ENCODE measurements at places on chromosomes 7 and 10.

DNA sequence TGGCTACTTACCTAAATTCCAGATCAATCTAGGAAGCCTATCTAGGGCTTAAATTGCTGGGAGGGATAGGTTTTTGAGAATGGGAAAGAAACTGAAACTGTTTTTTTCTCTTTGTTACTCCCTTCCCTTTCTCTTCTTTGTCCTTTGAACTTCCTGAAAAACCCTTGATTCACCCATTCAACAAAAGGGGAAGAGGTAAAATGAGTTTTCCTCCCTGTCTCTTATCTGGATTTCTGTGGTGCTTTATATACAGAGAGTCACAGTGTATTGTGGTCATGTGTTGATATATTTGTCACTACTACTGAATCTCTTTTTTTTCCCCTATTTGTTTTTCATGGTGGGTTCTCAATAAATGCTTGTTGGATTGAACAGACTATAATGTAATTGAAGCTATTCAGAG is 19.8 kb upstream of the NUP205 start:
- DNase-seq: no peak

DNA sequence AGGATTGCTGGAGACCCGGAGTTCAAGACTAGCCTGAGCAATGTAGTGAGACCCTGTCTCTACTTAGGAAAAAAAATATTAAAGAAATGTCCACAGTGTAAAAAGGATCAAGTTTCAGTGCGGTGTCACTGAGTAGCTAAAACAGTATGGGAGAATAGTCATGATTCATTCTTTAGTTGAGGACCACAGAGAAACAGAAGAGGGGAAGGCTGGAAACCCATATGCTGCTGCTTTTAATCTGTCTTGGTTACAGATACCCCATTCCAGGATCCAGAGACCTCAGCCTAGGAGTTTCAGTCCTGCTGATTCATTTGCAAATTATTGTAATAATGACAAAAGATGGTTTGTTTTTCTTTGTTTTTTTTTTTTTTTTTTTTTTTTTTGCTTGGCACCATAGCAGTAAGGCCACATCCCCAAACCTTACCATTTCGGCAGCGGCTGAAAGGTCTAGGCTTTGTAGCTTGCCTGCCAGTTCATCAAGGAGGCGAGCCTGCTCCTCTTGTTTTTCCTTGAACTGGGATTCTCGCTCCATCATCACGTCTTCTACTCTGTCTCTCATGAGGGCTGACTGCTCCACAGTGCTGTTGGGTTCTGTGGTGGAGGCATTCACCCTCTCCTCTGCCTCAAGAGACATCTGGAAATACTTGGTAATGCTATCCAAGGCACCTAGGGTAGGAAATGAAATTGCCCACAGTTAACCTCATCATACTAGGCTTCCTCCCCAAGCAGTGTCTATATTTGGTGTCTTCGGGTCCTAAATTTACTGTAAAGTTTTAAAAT is 44.2 kb downstream of the DLD start:
- no peak for DNase-seq

GRCh38 chr7:137360087-137360679 is 16.6 kb upstream of the PTN start:
- DNase-seq: no peak

DNA sequence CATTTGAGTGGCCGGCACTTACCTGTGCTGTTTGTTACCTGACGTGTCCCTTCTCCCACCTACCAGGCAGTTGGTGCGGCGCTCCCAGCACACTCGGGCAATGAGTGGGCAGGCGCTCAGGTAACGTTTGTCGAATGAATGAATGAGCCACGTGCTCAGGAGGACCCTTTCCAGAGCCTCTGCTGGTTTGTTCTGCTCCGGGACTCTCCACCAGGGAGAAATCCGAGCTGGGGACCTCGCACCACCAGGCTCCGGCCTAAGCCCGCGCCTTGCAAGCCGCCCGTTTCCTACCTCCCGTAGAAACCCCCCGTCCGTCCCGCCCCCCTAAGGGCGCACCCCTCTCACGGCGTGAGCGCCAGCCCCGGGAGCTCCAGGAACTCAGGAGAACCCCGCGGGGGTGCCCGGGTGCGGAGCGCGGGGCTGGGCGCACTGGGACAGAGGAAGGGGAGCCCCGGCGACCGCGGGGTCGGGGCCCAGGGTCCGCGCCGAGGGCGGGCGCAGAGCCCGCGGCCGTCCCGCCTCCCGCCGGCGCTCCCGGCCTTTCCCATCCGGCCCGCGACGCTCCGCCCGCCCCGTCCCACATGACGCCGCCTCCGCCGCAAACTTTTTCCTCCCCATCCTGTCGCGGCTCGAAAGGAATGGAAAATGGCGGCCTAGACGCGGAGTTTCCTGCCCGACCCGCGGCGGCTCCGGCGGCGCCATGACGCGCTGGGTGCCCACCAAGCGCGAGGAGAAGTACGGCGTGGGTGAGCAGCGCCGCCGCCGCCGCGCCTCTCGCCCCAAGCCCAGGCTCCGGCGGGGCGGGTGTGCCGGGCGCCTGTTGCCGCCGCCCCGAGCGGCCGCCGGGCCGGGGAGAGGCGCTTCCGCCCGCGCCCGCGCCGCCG is at the start of gene DOCK1:
Gene DOCK1, plus strand, starts transcription at position 611 of the 884 bp plus-strand sequence. Its CDS starts 90 bp downstream, at position 701.
- peak; percentile 60 for DNase-seq

DNA sequence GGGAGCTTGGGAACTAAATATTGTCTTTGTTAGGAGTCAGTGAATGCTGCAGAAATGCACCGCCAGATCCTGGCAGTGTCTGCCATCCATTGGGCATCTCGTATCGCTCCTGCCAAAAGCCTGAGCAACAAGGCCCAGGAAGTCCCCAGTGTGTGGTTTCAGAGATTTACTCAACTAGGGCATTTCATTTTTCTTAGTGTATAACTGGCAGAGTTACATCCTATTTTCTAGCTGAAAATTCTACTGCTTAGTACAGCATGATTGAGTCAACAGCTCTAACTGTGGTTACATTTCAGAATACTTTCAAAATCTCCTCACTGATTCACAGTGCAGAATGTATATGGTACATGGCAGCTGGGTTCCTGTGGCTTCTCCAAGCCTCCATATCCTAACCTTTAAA is 95.8 kb upstream of the CREB5 start:
- DNase-seq: no peak

- no peak for DNase-seq
These were observed 40.8 kb upstream of the SLC35B4 start for GRCh38 chr7:134357486-134357885.

GRCh38 chr7:132488634-132489302 is 87.5 kb downstream of the PLXNA4 start:
- no peak for DNase-seq

DNA sequence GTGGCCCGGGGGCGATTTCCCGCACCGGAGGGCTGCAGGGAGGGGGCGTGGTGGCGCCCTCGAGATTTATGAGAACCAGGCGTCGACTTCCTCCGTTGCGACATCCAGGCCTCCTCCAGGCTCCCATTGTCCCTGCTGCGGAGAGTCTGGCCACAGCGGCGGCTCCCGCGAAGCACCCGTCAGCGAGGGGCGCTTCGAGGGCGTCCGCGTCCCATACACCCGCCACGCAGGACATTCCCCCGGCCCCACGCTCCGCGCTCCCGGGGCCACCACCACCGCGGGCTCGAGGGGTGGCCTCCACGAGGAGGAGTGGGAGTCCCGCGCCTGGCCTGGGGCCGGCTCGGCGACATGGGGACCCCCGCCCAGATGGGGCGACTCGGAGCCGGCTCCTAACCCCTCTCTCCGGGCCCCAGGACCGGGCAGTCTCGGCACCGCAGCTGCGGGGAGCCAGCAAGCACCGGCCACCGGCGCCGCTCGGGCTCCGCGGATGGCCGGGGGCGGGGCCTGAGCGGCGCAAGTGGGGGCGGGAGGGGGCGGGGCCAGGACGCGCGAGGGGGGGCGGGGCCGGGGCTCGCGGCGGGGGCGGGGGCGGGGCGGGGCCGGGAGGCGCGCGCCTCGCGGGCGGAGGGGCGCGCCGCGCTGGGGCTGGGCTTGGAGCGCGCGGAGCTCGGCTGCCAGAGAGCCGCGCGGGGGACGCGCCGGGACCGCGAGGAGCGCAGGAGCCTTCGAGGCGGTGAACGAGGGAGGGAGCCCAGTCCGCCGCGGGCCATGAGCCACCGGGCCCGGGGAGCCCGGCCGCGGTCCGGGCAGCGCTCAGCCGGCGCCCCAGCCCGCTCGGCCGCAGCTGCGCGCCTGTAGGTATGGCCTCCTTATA is at the start of gene SH2B2:
Gene SH2B2, plus strand, starts transcription at position 632 of the 874 bp plus-strand sequence. CDS start 13,683 bp downstream, outside the sequence.
- peak; percentile 81 for DNase-seq

DNA sequence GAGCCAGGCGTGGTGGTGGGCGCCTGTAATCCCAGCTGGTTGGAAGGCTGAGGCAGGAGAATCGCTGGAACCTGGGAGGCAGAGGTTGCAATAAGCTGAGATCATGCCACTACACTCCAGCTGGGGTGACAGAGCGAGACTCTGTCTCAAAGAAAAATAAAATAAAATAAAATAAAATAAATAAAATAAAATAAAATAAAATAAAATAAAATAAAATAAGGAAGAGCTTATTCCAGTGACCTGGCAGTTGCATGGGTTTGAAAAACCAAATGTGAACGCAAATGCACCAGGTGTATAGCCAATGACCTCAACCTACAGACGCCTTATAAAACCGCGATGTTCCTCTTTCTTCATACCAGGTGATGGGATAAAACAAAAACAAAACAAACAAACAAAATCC is 995.7 kb downstream of the TYW1 start:
- DNase-seq: no peak

GRCh38 chr7:17147409-17147808 is 151.0 kb upstream of the AHR start:
- DNase-seq: no peak

GRCh38 chr10:99279626-99280111 is 44.0 kb upstream of the HPSE2 start:
- DNase-seq: no peak

- peak; percentile 88 for DNase-seq
These were observed 97.1 kb downstream of the VOPP1 start for GRCh38 chr7:55474944-55475854.

GRCh38 chr10:86306628-86307278 is 59.8 kb downstream of the GRID1 start:
- DNase-seq: peak; percentile 76

DNA sequence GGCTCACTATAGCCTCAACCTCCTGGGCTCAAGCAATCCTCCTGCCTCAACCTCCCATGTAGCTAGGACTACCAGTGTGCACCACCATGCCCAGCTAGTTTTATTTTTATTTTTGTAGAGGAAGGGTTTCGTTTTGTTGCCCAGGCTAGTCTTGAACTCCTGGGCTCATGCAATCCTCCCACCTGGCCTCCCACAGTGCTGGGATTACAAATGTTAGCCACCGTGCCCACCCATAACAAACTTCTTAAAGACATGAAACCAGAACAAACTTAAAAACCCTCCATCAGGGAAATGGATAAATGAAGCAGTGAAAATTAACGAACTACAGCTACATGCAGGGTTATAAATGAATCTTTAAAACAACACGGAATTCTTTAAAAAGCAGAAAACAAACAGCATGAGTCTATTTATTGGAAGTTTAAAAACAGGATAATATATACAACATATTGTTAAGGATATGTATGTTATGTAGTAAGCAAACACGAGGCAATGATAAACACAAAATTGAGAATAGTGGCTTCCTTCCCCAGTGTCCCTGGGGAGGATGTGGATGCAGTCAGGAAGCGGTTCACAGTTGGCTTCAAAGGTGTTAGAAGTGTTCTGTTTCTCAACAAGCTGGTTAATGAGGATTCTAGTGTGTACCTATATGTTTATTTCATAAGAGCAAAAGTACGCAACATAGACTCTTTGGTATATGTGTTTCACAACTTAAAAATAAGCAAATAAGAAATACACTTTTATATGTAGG is 128.2 kb upstream of the IMMP2L start:
- DNase-seq: no peak

GRCh38 chr7:71254751-71255150 is 122.8 kb downstream of the GALNT17 start:
- no peak for DNase-seq

DNA sequence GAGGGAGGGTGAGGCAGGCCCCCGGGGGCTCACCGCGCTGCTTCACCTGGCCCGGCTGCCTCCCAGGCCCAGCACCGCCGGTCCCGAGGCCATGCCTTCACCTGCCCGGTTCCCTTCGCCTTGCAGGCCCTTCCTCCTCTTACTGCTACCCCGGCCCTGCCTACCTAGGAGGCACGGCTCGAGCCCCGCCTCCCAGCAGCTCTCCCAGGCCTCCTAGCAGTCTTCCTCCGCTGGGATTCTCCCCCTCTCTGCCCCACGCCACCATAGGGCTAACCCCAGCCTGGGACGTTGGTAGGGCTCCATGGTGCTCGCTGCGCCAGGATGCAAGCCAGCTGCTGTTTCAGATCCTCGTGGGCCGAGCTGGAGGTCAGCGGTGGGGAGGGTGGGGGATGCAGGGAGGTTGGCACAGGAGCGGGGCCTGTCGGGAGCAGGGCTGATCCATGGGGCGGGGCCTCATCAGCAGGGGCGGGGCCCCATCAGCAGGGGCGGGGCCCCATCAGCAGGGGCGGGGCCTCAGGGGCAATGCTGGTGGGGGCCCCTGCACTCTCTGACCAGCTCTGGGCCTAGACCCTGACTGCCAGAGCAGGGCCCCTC is 63.3 kb downstream of the RASGEF1A start:
- DNase-seq: peak; percentile 82

GRCh38 chr7:101702362-101702850 is 73.3 kb upstream of the MYL10 start:
- no peak for DNase-seq

- DNase-seq: no peak
These were observed 28.3 kb upstream of the SDK1 start for GRCh38 chr7:3272691-3273141.

- no peak for DNase-seq
These were observed 4.1 kb upstream of the KIF5B start for GRCh38 chr10:32060347-32060746.

GRCh38 chr7:11436316-11436715 is 395.7 kb downstream of the THSD7A start:
- no peak for DNase-seq

DNA sequence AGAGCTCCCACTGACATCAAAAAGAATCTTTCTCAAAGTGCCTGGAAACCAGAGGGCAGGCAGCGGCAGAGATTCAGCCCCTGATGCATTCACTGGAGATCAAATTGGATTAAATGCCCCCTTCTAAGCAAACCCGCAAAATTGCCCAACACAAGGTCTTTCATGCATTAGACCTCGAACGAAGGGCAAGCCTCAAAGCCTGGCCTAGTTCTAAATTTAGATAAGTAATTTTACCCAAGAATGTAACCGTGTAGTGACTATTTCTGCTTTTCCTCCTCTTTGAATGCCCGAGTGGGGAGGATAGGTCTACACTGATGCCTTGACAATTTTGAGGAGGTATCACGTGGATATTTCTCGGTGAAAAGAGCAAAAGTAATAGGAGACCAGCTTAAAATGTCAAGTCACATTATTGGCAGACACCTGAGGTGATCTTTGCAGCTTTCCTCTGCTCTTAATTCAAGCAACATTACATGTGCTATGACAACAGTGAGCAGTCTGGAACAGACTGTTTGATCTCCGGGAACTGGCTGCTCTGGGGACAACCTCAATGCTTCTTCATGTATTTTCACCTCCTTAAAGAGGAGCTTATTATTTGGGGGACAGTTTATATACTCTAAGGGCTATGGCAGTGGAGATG is 1263.5 kb upstream of the AUTS2 start:
- no peak for DNase-seq
